ENCODE measurements at places on chromosomes 1 and 21.

DNA sequence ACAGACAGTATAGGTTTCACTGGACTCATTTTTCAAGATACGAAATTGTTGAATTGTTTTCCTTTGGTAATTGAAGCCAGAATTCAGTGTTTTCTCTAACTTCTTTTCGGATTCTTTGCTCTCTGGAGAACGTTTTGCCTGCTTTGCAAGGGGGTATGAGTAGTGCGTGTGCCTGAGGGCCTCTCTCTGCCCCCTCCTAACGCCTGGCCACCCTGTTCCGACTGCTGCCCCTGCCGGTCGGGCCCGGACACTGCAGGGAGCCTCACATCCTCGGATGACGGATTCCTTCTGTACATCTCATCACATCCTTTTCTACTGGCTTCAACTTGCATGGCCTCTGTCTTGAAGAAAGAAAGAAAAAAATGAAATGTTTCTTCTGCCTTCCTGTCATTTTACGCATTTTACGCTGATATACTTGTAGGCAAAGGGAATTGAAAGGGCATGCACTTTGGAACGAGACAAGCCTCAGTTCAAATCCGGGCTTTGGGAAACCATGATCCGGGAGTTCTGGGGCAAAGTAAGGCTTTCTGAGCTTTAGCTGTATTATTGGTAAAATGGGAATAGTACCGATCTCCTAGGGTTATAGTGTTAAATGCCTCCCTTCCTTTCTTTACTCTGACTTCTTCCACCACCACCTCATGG is 65.1 kb downstream of the DISC1 start:
- no peak for DNase-seq

DNA sequence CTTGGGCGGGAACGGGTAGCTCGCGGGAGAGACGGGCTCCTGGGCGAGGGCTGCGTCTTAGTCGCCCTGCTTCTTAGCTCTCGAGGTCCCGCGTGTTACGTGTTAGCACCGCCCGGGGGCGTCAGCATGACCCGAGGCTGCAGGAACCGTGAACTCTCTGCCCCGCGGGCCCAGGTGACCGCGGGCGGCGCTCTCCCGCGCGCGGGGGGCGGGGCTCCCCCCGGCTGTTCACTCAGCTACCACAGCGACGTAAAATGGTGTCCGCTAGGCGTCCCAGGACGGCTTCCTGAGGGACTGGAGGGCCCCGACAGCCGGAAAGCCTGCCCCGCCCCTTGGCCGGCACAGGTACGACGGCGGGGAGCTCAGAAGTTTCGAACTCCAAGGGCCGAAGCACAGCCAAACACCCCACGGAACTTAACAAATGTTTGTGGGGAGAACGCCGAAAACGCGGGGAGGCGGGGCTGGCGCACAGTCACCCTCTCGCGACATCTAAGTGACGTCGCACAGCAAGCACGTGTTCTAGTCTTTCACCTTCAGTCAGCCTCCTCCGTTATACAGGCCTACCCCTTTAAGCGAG is 780 bp upstream of the RBM15 start:
- DNase-seq: no peak

DNA sequence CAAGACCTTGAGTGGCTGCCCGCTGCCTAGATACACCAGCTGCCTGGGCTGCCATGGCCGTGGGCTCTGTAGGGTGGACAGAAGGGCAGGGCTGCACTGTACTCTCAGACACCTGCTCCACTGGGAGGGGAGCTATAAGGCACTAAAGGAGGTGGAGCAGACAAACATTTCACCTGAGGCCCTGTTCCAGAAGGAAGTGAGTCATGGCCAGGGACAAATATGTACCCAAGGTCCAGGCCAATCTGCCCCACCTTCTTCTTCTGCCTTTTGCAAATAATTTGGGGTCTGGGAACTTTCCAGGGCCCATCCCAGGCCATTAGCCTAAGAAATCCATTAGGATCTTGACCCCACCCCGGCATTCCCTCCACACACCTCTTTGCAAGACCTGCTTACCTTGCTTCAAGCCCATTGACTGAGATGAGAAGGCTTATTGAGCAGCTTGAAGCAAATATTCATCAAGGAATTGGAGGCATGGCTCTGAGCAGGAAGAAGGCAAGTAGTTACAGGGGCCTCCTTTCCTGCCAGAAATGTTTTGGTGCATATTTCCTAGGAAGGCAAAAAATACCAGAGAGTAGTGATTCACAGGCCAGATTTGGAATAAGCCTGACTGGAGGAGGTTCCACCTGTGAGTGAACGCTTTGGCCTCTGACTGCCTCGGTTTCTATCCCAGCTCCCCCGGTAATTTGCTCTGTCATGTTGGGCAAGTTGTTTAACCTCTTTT is at the start of gene CAPN8:
TSS of gene CAPN8 (minus strand) at position 110 of the 721 bp plus-strand sequence. CDS start at position 55, 55 bp downstream.
- DNase-seq: no peak

- DNase-seq: no peak
Measured at GRCh38 chr1:175204330-175204729, 11.8 kb upstream of the KIAA0040 start.

DNA sequence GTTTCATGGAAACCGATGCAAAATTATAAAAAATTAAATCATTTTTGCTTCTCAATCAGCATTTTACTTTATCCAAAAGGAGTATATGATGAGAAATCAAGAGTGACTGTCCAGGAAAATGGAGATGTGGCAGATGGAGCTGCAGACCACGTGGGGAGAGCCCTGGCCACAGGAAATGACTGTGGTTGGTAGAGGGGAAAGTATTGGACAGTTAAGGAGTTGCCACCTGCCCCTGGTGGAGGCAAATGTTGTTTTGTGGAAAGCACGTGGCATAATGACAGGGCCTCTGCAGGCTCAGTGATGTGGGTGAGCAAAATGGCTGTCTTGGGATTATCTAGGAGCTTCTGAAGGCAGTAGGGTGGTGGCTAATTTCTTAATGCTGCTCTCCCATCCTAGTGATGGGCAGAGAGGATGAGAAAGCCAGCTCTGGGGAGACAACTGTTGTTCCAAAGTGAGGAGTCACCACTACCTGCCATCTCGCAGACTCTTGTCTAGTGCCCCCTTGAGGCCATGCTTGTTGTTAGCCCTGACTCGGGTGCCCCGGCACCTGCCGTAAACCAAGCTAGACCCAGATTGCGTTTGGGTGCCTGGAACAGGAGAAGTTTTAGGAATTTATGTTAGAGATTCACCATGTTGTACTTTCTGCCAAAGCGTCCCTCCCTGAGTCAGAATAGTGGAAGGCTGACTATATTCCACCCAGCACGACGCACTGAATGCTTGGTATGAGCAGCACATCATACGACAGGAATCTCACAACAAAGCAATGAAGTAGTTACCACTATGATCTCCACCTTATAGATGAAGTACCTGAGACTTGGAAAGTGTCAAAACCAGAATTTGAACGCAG is 144.0 kb downstream of the ROR1 start:
- DNase-seq: no peak

DNA sequence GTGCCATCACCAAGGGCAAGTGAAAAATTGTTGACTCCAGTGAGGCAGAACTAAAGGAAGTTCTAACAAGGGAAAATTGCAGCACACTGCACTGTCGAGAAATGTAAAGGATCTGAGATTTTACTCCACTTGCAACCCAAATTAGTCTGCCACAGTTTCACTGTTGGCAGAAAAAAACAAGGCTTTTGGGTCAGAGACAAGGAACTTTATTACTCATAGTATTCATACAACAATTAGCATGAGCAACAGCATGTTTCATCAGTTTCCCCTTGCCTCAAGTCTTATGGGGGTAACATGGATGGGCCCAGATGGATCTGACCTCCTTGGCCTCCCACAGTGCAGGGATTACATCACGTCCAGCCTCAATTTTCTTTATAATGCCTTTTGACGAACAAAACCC is 125.3 kb downstream of the LTN1 start:
- DNase-seq: no peak

GRCh38 chr1:70617728-70618127 is 206.7 kb downstream of the CTH start:
- DNase-seq: no peak

DNA sequence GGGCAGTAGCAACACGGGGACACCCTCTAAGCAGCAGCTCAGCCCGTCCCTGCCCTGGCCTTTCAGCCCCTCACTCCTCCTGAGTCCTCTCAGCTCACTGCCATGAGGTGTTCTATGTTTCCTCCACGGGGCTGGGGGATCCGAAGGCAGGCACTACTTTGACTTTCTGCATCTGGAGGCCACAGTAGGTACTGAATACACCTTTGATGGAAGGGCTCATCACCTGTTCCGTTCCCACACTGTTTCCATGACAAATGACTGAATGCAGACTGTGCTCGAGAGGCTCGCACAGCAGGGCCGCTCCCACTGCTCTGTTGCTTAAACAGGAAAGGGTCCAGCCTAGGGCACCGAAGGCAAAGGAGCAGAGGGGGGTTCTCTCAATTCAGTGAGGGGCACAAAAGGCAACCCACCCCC is 77.6 kb upstream of the DNAH14 start:
- no peak for DNase-seq

- DNase-seq: no peak
Measured at GRCh38 chr1:94942171-94943128, 15.5 kb upstream of the CNN3 start.

DNA sequence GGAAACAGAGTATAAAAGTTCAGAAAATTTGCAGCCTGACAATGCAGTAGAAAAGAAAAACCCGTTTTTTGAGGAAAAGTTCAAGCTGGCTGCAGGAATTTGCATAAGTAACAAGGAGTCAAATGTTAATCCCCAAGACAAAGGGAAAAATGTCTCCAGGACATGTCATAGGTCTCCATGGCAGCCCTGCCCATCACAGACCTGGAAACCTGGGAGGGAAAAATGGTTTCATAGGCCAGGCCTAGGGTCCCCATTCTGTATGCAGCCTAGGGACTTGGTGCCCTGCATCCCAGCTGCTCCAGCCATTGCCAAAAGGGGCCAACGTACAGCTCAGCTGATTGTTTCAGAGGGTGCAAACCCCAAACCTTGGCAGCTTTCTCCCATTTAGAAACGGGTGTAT is 3.6 kb upstream of the KCNT2 start:
- no peak for DNase-seq

GRCh38 chr1:115811140-115811828 is 29.6 kb downstream of the NHLH2 start:
- DNase-seq: no peak

GRCh38 chr1:233554037-233554436 is 59.9 kb upstream of the KCNK1 start:
- no peak for DNase-seq

GRCh38 chr1:2475571-2475970 is 518 bp upstream of the PLCH2 start:
- no peak for DNase-seq

DNA sequence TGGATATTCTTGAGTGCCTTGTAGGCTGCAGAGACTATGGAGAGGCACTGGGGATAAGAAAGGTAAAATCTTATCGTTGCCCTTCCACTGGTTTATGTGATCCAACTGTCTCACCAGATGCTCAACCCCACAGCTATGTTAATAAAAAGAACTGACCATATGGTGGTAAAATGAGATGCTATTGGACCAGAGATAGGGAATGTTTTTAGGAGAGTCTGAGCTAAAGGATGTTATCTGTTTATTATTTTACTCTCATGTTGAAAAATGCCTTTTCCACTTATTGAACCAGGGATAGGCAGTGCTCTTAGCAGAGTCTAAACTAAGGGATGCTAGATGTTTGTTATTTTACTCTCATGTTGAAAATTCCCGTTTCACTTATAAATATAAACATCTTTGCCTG is 172.8 kb upstream of the GREM2 start:
- no peak for DNase-seq

DNA sequence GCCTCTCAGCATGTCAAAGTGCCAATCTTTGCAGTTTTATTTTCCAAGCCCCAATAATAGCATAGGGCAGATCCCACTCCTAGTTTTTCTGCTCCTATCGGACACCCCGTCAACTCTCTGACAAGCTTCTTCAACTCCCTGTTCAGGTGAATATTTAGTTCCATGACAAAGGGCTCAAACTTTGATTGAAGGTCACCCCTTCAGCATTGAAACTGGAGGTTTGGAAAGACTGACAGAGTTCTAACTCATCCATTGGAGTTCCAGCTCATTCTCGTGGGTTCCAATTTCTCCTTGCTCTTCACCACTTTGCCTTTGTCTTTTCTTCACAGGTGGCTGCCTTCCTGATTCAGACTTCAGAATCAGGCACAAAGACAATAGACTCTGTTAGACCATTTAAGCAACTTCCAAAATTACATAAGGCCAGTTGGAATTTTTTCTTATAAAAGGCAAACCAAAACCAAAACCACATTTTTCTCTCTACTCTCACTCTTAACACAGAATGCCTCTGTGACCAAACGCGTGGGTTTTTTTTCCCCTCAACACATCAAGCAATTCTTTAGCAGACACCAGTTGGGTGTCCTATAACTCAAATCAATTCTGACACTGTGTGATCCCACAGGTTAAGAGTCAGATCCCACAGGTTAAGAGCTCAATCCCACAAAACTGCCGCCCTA is 169.3 kb upstream of the USP25 start:
- DNase-seq: peak; percentile 19

DNA sequence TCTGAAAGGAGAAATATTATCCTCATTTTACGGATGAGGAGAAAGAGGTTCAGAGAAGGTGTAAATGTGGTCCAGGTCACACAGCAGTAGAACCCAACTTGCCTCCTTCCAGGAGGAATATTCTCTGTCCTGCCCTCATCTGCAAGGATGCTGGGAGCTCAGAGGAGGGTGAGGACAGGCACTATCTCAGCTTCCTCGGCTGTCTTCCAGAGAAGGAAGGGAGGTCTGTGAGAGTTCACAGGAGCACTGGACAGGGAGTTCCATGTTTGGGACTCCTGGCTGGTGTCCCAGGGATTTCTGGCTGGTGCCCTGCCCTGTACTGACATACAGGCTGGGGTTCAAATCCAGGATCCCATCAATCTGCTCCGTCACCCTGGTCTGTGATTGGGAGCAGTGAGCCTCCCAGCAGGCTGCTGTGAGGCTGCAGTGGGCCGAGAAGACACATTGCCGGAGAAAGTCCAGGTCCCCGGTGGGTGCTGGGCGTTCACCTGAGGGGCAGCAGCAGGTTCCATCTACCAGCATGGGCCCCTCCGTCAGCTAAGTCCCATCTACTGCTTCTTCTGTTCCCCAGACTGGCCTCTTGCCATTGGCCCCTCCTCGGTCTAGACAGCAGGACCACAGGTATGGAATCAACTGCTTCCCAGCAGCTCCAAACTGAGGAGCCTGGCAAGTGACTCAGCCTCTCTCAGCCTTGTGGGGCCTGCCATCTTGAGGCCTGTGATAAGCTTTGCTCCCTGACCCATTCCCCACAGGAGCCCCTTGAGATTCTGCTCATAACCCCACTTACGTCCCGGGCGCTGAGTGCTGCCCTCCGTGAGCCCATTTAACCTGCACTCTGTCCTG is 8.5 kb upstream of the BSND start:
- DNase-seq: no peak

All from astrocyte of the cerebellum (primary cell).